T-helper 2 cell (primary cell): ENCODE measurements at places on chromosomes 6 and 20.

DNA sequence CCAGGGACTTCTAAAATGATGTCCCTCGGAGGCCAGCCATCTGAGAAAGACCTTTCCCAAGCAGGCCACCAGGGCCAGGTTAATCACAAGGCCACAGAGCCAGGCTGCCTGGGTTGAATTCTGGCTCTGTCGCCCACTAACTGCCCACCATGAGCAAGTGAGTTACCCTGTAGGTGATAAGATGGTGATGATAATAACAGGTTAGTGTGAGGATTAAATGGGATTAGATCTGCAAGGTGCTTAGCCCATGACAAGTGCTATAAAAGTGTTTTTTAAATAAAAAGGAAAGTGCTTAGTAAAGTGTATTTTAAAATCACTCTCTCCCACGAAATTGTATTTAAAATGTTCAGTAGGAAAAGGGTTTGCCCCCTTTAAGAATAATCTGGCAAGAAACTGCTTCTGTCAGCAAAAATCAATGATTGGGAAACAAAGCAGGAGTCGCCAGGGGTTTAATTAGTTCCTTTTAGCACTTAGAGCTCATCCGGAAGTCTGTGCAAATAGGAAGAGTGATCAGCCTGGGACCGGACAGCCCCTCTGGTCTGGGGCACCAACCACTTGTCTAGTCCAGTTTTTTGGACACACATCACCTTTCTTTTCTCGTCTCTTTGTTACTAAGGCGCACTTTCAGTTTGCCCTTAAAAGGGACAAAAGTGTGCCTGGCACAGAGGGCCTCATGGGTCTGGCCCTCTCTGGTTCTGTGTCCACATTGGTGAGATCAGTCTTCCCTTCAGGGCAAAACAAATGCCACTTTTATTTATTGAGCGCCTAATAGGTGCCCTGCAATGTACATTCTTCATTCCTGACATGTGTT, 150.4 kb downstream of the GRM4 start:
- DNase-seq: no peak

DNA sequence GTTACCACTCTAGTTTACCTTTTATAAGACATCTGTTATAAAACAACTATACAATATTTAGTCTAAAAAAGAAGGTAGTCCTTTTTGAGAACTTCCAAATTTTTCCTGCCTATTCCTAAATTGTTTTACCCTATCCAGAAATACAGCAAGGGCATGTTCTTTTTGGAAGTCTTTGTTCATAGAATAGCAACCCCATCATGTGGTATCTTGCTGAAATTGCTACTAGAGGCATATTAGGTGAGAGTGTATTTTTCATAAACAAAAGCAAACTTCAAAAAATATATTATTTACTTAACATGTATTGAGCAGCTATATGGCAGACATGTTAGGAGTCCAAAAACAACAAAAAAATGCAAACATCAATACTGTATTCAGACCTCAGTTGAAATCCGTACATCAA, 371.8 kb upstream of the NRSN1 start:
- DNase-seq: no peak

DNA sequence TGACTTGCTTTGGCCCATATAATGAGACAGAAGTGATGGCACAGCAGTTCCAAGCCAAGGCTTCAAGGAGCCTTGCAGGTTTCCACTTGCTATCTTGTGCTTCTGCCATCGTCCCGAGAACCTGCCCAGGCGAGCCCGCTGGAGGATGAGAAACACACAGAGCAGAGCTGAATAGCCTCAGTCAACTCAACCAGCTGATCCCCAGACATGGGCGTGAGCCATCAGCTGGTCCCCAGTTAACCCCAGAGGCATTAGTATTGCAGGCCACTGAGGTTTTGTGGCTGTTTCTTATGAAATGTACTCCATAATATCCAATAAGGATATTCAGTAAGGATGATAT, 81.7 kb upstream of the SHLD1 start:
- no peak for DNase-seq

GRCh38 chr6:43725643-43726580, 38.3 kb upstream of the MRPS18A start:
- DNase-seq: no peak

DNA sequence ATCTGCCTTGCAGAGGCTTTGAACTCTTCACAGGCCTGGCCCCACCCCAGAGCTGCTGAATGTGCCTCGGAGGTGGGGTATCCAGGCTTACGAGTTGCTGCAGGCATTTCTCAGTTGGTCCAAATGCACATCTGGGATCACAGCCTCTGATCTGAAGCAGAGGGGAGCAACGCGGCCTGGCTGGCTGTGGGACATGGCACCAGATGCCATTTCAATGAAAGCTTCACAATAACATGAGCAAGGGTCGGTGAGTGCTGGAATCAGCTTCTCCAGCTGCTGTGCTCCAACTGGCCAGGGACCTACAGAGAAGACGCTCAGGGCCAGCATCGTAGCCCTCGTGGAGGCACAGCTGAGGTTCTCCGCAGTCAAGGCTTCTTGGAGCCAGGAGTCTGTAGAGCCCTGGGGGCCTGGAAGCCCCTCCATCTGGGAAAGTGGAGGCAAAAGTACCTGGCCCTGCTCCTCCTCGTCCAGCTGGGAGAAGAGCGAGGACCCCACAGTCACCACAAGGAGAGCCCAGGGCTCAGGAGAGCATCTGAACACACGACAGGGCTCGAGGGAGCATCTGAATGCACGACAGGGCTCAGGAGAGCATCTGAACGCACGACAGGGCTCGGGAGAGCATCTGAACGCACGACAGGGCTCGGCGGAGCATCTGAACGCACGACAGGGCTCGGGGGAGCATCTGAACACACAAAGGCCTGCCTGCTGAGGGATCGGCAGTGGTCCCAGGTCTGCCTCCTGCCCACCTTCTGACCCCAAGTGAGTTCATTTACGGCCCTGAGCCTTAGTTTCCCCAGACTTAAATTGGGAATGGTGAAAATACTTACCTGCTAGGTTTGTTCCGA, 165.2 kb downstream of the DLL1 start:
- DNase-seq: no peak

- DNase-seq: no peak
These were observed 222.0 kb downstream of the ATXN1 start for GRCh38 chr6:16539086-16539931.

GRCh38 chr20:38932457-38933120, 6.4 kb downstream of the FAM83D start:
- DNase-seq: no peak

- no peak for DNase-seq
These were observed 210.0 kb upstream of the SOX4 start for GRCh38 chr6:21383450-21384085.

DNA sequence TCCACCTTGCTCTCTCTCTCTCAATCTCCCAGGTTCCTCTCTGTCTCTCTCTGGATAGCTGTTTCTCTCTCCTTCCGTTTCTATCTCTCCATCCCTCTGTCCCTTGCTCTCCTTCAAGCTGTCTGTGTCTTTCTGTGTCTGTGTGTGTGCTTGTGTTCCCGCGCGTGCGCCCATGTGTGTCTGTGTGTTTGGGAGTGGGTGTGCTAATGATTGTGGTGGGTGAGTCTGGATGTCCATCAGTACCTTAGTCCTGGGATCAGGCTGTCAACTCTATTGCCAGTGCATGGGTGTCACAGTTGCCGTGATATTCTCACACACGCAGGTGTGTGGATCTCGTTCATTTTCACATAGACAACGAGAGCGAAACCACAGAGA, 1380.6 kb upstream of the DEFB115 start:
- no peak for DNase-seq

- DNase-seq: no peak
These were observed 187.7 kb upstream of the PRSS16 start for GRCh38 chr6:27059621-27060425.
